ENCODE measurements at places on chromosomes 2 and 18. TPM values are rescaled to one million over a fixed set of nuclear protein-coding genes. Genes with fewer than 3 reads are reported as not detected.

Gene LOXL3
- total RNA-seq: 1.5 TPM

GRCh38 chr18:79332646-79333045 lies 63.1 kb upstream of the NFATC1 start:
- no peaks in the 10 kb centered on the region for H3K4me1 ChIP-seq
- no peak for DNase-seq
- H3K27ac ChIP-seq: no peak overlapping the region
- H3K27me3 ChIP-seq: no peaks in the 10 kb centered on the region
- peaks cover 15% of the 10 kb centered on the region for H3K36me3 ChIP-seq

- no peak overlapping the region for H3K4me3 ChIP-seq
- no peaks in the 10 kb centered on the region for H3K36me3 ChIP-seq
- no peaks in the 10 kb centered on the region for H3K4me1 ChIP-seq
Measured at GRCh38 chr2:1115843-1116539, 165.3 kb downstream of the SNTG2 start.

Gene COL4A4
- 37.3 TPM for total RNA-seq

- DNase-seq: no peak
- no peak overlapping the region for H3K27ac ChIP-seq
- H3K4me1 ChIP-seq: no peaks in the 10 kb centered on the region
- peaks cover 6% of the 10 kb centered on the region for H3K36me3 ChIP-seq
- H3K27me3 ChIP-seq: no peaks in the 10 kb centered on the region
- no peak overlapping the region for H3K4me3 ChIP-seq
Measured at GRCh38 chr2:64461271-64462058, 7.5 kb downstream of the LGALSL start.

Gene SPHKAP
- total RNA-seq: 1.5 TPM

- no peaks in the 10 kb centered on the region for H3K27me3 ChIP-seq
- no peak overlapping the region for H3K27ac ChIP-seq
- no peaks in the 10 kb centered on the region for H3K4me1 ChIP-seq
- H3K4me3 ChIP-seq: no peak overlapping the region
- H3K36me3 ChIP-seq: no peaks in the 10 kb centered on the region
Measured at GRCh38 chr2:129233751-129234406, 745.6 kb upstream of the RAB6C start.

- no peak overlapping the region for H3K27ac ChIP-seq
- no peaks in the 10 kb centered on the region for H3K36me3 ChIP-seq
- H3K4me1 ChIP-seq: no peaks in the 10 kb centered on the region
- no peak for DNase-seq
- no peak overlapping the region for H3K4me3 ChIP-seq
Measured at GRCh38 chr2:240626531-240627300, 1.4 kb downstream of the GPR35 start.

GRCh38 chr2:222142027-222142426 lies 156.8 kb downstream of the PAX3 start:
- H3K27me3 ChIP-seq: no peaks in the 10 kb centered on the region
- no peaks in the 10 kb centered on the region for H3K4me1 ChIP-seq
- H3K36me3 ChIP-seq: no peaks in the 10 kb centered on the region
- no peak for DNase-seq
- no peak overlapping the region for H3K27ac ChIP-seq

GRCh38 chr2:181372646-181373040 lies 84.5 kb upstream of the ITGA4 start:
- H3K27ac ChIP-seq: no peak overlapping the region
- DNase-seq: no peak
- no peak overlapping the region for H3K4me3 ChIP-seq
- H3K36me3 ChIP-seq: no peaks in the 10 kb centered on the region
- no peaks in the 10 kb centered on the region for H3K4me1 ChIP-seq
- no peaks in the 10 kb centered on the region for H3K27me3 ChIP-seq

Gene RGPD4
- total RNA-seq: not detected

GRCh38 chr2:136253288-136254004 lies 135.5 kb upstream of the CXCR4 start:
- no peaks in the 10 kb centered on the region for H3K36me3 ChIP-seq
- no peaks in the 10 kb centered on the region for H3K27me3 ChIP-seq
- no peak overlapping the region for H3K27ac ChIP-seq
- H3K4me1 ChIP-seq: no peaks in the 10 kb centered on the region
- H3K4me3 ChIP-seq: no peak overlapping the region

Gene GALNT5
- not detected for total RNA-seq

DNA sequence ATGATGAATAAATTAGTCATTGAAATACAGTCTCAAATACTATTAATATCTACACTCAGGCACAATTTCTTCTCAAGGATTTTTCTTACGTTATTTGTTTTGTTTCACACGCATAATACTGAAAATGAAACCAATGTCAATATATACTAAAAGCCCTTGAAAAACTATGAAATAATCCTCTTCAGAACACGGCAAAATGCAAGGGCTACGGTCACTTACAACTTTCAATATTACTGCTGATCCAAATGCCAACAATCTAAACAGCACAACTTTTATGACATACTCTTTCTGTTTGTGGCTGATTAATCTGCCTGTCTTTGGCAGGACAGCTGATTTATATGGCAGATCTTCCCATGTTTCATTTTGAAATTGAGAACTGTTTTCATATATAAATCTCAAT lies 68.3 kb downstream of the LRPPRC start:
- no peak for DNase-seq
- no peaks in the 10 kb centered on the region for H3K4me1 ChIP-seq
- H3K27ac ChIP-seq: no peak overlapping the region
- H3K4me3 ChIP-seq: no peak overlapping the region
- H3K27me3 ChIP-seq: no peaks in the 10 kb centered on the region

DNA sequence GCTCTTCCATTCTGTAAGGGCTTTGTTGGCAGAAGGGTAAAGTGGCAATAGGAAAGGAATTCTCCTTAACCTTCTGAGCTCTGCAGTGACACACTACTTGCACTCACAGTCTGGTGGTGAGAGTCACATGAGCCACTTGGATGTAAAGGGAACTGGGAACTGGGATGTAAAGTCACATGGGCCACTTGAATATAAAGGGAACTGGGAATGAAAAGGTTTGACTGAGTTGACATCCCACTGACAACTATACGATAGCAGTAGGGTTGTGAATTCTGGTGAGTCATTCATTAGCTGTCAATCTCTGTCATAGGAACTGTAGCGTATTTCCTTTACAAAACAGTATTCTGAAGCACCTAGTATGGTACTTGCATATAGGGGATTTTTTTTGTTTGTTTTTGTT lies 5.5 kb downstream of the RPE start:
- no peak overlapping the region for H3K4me3 ChIP-seq
- DNase-seq: no peak
- H3K27me3 ChIP-seq: no peaks in the 10 kb centered on the region
- H3K36me3 ChIP-seq: no peaks in the 10 kb centered on the region

Gene CFAP65
- not detected for total RNA-seq

DNA sequence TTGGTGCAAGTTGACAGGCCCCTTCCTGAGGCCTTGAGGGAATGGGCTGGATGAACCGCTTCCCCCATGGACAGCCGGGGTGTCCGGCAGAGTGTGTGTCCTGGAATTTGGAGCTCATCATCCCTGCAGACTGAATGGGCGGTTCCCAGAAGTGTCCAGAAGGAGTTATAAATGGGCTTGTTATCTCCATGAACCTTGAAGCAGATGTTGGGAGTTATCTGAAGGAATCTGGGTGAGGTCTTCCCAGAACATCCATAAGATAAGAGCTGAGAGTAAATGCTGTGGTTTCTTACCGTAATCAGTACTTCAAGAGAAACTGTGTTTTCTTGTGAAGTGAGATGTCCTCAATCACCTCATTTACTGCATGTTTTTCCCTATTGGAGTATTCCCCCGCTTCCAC lies 21.1 kb downstream of the PLB1 start:
- H3K27ac ChIP-seq: no peak overlapping the region
- H3K4me3 ChIP-seq: no peak overlapping the region
- H3K4me1 ChIP-seq: no peaks in the 10 kb centered on the region
- no peak for DNase-seq

- no peak for DNase-seq
- no peak overlapping the region for H3K27ac ChIP-seq
- H3K4me3 ChIP-seq: no peak overlapping the region
- no peaks in the 10 kb centered on the region for H3K27me3 ChIP-seq
Measured at GRCh38 chr2:134771313-134771801, 52.6 kb upstream of the TMEM163 start.

DNA sequence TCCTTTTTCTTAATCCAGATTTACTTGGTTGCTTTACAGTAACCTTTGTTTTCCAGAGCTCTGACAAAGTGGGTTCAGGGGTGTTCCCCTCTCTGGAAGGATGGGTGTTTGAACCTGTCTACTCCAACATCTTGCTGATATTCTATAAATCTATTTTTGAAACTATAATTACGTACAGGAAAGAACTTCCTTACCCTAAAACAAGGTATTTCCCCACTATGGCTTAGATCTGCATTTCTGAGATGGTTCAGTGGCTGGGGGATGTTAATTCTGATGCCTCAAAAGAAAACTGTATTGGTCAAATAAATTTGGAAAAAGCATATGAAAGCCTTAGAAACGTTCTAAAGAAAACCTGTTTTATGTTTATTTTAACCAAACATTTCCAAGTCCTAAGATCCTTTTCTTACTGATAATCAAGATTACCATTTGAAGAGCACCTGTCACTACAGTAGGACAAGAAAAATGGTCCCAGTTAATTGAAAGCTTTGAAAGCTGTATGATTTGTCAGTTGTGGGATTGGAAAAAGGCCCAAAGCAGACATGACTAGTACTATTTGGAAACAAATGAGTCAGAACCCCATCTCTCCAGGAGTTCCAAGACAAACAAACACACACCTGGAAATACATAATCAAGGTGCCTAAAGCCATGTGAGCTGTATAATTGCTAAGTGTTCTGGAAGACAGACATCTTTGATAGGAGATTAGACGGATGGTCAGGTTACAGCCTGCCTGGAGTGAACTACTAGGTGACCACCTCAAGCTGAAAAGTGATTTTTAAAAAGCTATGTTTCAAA lies 57.5 kb downstream of the KDM3A start:
- no peaks in the 10 kb centered on the region for H3K4me1 ChIP-seq
- H3K27ac ChIP-seq: no peak overlapping the region
- DNase-seq: no peak
- no peak overlapping the region for H3K4me3 ChIP-seq
- peaks cover 29% of the 10 kb centered on the region for H3K36me3 ChIP-seq

DNA sequence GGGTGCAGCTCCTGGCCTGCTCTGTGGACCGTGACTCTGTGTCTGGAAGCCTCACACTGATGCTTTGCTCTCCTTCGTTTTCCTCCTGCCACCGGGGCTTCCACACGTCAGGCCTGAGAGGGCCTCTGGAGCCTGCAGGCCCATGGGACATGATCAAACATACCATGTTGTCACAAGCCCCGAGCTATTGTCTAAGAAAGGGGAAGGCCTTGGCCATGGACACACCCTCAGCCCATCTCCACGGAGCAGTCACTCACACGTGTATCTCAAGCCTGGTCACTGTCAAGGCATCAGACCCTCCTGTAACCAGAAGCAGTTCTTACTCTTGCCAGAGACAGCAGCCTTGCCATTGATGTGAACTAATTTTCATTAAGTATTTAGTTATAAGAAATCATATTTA lies 814.1 kb upstream of the SALL3 start:
- no peak overlapping the region for H3K27ac ChIP-seq
- DNase-seq: no peak

GRCh38 chr18:31046916-31047315 lies 4.4 kb upstream of the DSC3 start:
- no peak overlapping the region for H3K4me3 ChIP-seq
- no peak overlapping the region for H3K27ac ChIP-seq
- peaks cover 3% of the 10 kb centered on the region for H3K27me3 ChIP-seq
- peaks cover 5% of the 10 kb centered on the region for H3K4me1 ChIP-seq
- no peaks in the 10 kb centered on the region for H3K36me3 ChIP-seq
- no peak for DNase-seq

DNA sequence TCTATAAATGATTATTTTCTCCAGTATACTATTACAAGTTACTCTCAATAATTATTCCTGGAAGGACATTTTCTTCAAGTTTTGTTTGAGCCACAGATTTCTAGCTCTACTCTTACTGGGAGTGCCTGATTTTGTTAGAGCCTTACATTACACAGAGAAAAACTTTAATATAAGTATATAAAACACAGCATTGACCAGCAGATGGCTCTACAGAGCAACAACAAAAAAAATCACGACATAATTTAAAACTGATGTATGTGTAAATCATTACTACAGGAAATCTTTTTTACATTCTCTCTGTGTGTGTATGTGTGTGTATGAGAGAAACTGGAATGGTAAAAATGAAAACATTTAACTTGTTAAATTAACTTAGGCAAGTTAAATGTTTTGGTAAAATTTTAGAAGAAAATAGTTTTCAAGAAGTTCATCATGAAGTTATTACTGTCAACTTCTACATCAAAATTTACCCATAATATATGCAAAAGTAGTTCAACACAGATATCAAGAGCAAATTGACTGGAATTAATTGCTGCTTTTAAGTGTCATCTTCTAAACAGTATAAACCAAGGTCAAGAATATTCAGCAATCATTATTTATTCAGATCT lies 103.3 kb downstream of the MDH1 start:
- H3K36me3 ChIP-seq: no peaks in the 10 kb centered on the region
- H3K4me1 ChIP-seq: no peaks in the 10 kb centered on the region
- no peaks in the 10 kb centered on the region for H3K27me3 ChIP-seq
- no peak overlapping the region for H3K4me3 ChIP-seq
- no peak for DNase-seq
- no peak overlapping the region for H3K27ac ChIP-seq

Gene SRD5A2
- total RNA-seq: not detected

Measured in thyroid gland (tissue), 4 donors.